ENCODE measurements at places on chromosomes 1 and 21.
A peak's percentile ranks its signal among the peaks of the same experiment; 100 is the strongest.

DNA sequence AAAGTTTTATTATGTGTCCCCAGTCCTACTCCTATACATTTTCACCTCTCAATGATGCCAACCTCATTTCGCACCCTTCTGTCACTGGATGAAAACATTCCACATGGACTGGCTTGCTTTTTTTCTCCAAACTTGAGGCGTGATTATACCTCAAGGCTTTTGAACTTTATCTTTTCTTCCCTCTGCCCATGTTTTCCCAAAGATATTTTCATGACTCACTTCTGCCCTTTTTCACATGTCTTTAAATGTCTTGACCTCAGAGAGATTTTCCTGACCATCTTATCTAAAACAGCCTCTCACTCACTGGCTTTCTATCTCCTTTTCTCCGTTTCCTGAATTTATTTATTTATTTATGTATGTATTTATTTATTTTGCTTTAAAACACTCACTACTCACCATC, 659.0 kb downstream of the PTPRC start:
- no peak for DNase-seq

- DNase-seq: peak; percentile 21
These were observed 4.1 kb upstream of the AGTRAP start for GRCh38 chr1:11731691-11732283.

DNA sequence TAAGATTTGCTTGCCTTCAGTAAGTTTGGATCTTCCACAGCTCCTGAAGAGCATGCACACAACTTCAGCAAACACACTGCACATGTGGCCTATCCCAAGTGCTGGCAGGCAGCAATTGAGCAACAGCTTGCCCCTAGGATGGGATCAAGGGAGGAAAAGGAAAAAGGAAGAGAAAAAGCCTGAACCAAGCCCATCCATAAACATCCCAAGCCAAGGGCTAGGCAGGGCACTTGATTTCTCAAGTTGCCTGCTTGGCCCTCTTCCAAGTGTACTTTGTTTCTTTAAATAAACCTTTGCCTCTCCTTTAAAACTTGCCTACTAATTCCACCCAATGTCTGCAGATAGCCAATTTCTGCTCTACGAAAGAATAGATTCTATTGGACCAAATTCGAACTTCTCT, 49.0 kb upstream of the OLFM3 start:
- DNase-seq: no peak

DNA sequence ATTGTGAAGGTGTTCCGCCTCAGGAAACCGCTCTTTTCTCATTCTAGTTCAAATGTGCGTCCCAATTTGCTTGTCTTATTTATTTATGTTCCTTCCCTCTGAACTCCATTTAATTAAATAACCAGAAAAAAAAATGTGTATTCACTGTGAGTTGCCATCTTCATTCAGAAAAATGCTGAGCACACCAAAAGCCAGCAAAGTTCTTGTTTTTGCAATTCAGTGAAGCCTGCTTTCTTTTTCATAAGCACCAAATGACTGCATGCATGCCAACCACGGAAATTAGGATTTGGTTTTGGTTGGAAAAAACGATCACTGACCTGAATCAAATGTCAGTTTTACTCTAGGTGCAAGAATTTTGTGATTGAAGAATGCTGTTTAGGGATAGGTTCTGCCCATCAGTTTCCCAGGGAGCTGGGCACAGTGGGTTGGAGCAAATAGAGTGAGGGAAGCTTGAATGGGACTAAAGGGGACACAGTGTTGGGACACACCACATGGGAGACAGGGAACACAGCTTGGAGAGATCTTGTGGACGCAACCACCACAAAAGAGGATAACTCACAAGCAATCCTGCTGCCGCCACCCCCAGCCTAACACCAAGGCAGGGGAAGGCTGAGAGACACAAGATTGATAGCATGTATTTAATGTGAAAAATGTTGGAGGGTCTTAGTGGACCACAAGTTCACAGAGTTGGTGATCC, 183.4 kb upstream of the GALNT2 start:
- no peak for DNase-seq

GRCh38 chr1:47184090-47184821, 5.6 kb downstream of the PDZK1IP1 start:
- DNase-seq: no peak

DNA sequence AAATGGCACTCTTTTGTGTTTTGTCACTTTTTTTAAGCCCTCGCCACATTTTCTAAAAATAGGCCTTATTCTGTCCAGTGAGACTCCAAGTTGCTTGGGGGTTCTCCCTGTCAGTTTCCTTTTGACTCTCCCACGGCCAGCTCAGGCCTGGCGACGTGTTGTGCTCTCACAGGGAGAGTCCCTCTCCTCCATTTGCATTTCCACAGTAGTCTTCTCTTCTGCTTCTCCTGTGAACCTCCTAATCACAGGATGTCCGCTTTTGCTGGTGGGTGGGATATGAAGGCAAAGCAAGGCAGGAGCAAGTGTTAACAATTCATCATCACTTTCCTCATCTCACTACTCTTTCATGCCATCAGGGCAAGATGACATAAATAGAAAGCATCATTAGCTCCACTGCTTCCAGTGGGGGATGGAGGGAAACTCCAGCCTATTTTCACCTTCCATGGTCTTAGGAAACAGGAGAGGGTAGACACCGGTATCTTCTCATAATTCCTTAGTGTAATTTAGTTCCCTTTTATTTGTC, 99.8 kb downstream of the INTS7 start:
- peak; percentile 19 for DNase-seq

- DNase-seq: no peak
These were observed 24.7 kb downstream of the SCCPDH start for GRCh38 chr1:246748867-246749266.

DNA sequence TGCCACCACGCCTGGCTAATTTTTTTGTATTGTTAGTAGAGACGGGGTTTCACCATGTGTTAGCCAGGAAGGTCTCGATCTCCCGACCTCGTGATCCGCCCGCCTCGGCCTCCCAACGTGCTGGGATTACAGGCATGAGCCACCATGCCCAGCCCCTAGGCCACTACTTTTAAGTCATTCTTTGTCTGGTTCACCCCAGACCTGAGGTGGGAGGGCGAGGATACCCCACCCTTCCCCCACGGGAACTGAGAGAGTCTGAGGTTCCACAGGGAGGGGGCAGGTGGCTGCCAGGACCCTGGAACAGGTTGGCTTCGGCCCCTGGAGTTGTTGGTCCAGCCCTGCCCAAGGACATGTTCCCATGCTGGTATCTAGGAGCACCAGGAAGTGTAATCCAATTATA, 7.7 kb upstream of the SDC3 start:
- no peak for DNase-seq

DNA sequence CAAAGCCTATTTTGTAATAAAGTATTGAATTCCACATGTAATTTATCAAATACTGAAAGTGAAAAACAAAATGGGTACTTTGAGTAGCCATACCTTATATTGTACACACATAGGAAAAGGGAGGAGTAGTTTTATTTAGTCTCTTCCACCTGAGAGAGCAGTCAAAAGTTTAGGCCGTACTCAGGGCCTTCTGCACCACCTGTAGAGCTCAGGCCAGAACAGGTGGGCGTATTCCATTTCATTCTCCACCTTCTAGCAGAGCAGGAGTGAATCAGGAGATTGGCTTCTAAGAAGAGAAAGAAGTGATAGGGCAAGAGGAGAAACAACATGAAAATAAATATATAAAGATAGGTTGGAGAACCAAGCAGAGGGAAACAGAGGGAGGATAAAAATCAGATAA, 44.0 kb downstream of the TRAF5 start:
- no peak for DNase-seq

GRCh38 chr21:42965211-42965560, 9.2 kb upstream of the PKNOX1 start:
- no peak for DNase-seq

GRCh38 chr21:45334591-45335081, 46.9 kb upstream of the POFUT2 start:
- no peak for DNase-seq

DNA sequence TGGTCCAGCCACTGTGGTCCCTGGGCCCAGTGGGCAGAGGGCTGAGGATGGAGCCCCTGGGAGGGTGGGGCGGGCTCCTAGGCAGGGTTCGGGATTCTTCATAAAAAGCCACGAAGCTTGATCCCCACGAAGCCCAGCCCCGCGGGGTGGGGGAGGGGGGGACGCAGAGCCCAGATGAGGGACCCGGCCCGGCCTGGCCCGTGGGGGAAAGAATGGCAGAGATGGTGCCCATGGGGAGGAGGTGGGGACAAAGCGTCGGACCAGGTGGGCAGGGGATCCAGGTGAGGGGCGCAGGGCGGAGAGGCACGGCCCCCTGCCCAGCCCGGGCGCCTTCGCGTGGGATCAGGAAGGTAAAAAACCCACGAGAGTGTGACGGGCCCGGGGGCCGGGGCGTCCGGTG, 6.0 kb upstream of the SMIM12 start:
- DNase-seq: no peak

DNA sequence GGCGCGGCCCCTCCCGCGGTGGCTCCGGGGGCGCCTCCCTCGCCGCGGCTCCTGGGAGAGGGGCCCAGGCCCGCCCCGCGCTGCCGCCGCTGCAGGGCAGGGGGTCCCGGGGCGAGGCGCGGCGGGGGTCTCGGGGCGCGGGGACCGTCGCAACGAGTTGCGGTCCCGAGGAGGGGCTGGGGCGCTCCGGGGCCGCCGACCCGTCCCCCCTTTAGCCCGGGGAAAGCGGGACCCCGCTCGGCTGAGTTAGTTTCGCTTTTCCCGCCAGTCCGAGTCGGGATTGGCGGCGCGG, 493 bp downstream of the SPSB1 start:
- no peak for DNase-seq

- DNase-seq: no peak
These were observed 777.3 kb downstream of the LTN1 start for GRCh38 chr21:28215214-28215954.

DNA sequence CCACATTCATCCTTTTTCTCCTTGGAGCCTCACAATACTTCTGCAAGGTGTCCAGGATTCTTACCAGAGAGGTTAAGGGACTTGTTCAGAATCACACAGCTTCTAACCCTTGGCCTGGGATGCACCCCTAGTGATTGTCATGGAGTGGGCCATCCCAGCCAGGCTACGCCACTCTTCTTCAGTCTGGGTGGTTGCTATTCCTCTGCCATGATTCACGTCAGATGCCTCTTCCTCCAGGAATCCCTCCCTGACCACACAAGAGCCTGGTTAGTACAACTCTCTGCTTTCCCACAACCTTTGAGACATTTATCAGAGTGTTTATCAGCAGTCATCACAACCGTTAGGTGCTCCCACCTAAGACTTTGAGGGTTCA, 121.8 kb downstream of the EPHB2 start:
- DNase-seq: no peak

DNA sequence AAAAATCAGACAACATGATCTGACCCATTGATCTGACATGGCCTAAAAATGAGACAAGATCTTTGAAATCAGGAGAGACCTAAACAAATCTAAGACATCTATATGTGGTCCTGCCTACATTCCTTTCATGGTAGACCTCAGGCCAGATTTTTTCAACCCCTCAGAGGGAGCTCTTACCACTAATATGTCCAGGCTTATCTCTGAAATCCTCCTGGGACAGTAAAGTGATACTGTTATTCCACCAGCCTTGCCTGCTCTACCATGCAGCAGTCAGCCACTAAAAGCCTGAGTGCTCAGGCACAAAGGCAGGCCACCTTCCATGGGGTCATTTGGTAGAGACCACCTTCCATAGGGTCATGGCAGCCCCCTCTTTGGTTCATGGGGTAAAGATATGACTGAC, 126.9 kb downstream of the TBX15 start:
- no peak for DNase-seq

GRCh38 chr1:48031676-48032075, 34.5 kb upstream of the TRABD2B start:
- DNase-seq: no peak

DNA sequence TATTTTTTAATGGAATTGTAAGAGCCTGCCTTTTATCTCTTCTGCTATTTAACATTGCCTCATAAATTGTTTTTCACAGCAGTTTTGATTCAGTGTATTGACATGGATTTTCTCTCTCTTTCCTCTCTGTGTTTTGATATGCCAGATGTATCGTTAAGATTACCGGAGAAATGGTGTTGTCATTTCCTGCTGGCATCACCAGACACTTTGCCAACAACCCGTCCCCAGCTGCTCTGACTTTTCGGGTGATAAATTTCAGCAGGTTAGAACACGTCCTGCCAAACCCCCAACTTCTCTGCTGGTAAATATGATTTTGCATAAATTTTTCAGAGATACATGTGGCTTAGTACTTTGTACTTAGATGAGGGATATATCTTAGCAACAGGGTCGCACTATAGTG, 23.1 kb upstream of the DYNLT5 start:
- DNase-seq: no peak

DNA sequence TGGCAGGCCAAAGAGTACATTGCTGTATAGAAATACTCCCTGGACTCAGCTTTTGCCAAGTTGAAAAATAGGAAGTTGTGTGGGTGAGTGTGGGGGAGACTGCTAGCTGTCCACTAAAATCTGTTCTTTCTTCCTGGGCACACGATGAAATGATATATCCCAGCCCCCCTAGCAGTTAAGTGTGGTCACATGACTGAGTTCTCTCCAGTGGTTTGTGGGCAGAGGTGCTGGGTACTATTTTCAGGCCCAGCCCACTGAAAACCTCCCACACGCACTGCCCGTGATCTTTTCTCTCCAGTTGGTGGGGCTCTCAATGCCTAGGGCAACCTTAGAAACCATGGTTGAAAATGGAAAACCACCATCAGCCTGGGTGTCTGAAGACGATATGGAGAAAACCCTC, 119.7 kb upstream of the LMO4 start:
- DNase-seq: peak; percentile 85

- no peak for DNase-seq
These were observed 43.4 kb downstream of the ROR1 start for GRCh38 chr1:63817152-63817667.

DNA sequence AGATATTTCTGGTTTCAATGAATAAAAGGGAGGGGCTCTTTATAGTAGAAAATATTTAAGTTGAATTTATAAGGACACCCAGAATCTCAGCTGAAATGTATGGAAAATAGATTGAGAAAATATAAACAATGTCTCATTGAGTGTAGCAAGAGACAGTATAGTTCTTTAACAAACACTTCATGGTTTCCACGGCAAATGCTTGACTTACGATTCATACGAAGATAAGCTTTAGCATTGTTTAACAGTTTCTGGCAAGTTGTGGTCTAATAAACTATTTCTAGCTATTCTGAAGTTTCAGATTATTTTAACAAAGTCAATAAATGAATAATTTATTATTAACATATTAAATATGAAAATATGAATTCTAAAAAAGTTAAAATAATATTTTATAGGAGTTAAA, 1419.4 kb downstream of the KCNT2 start:
- DNase-seq: no peak

GRCh38 chr1:184388319-184388889, 1.6 kb downstream of the C1orf21 start:
- no peak for DNase-seq

Data from inflammatory macrophage (primary cell).